ENCODE measurements at places on chromosomes 1 and 21.
A peak's percentile ranks its signal among the peaks of the same experiment; 100 is the strongest.

GRCh38 chr1:36231191-36231590 is 6.9 kb downstream of the THRAP3 start:
- DNase-seq, result no peak

- peak; percentile 48 for DNase-seq
These were observed 99.8 kb upstream of the C1orf21 start for GRCh38 chr1:184287001-184287400.

- no peak for DNase-seq
These were observed 45.4 kb upstream of the DIP2A start for GRCh38 chr21:46413365-46413696.

DNA sequence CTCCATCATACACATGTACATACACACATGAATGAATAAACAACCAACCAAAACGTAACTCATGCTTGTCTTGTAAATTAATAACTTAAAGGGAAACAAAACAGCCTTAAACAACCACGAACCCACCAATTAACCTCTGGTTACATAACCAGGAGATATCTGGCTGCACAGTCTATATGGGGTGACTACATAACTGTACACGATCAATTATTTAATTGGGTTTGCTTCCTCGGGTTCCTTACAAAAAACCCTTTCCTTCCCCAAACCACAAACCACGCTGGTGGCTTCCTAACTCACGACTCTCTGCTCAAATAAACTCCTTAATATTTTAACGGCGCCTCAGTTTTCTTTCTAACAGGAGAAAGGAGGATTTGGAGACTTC is 744 bp downstream of the ZNF670 start:
- peak; percentile 5 for DNase-seq

GRCh38 chr1:240597153-240597745 is 14.7 kb downstream of the GREM2 start:
- no peak for DNase-seq

DNA sequence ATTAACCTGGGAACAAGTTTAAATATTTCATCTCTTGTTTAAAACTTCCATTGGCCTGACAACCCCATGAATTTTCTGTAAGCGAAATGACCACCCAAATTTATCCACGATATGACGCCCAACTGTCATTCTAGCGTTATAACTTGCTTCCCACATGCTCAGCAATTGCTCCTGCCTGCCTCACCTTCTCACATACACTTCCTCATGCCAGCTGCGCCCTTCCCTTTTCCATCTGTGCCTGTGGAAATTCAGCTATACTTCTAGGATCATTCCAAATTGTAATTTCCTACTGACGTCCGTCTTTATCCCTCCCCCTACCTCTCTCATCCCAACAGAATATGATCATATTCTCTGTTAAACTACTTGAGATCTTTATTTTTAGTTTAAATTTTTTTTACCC is 248.0 kb downstream of the RGS7 start:
- no peak for DNase-seq

- DNase-seq, result no peak
These were observed 33.5 kb downstream of the KCNC4 start for GRCh38 chr1:110243574-110243973.

GRCh38 chr1:58447042-58447441 is 99.5 kb downstream of the OMA1 start:
- no peak for DNase-seq

- no peak for DNase-seq
These were observed 161.1 kb upstream of the CXADR start for GRCh38 chr21:17351766-17352165.

- no peak for DNase-seq
These were observed 54.0 kb upstream of the COL11A1 start for GRCh38 chr1:103162360-103162759.

DNA sequence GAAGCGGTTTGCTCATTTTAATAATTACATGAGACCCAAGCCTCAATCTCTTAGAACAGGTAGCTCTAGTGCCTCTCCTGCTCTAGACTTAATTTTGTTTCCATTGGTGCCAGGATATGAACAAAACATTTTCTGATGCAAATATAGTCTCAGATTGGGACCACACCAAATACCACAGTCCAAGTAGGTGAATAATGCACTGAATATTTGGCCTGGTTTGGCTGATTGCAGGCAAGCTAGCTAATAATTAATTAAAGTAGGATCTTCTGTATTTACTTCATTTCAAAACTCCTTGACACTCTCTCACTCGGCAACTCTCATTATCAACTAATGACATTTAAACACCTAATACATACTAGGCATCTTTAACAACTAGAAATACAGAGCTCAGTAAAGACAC is 219.6 kb downstream of the LTN1 start:
- DNase-seq, result no peak

- DNase-seq, result no peak
These were observed 10.7 kb downstream of the PLA2G5 start for GRCh38 chr1:20080441-20081352.

- DNase-seq, result no peak
These were observed 61.5 kb downstream of the SKI start for GRCh38 chr1:2289607-2290006.

- peak; percentile 84 for DNase-seq
These were observed 56.0 kb downstream of the ADARB1 start for GRCh38 chr21:45130324-45130774.

- DNase-seq, result peak; percentile 26
These were observed 122.0 kb downstream of the GLIS1 start for GRCh38 chr1:53616927-53617326.

DNA sequence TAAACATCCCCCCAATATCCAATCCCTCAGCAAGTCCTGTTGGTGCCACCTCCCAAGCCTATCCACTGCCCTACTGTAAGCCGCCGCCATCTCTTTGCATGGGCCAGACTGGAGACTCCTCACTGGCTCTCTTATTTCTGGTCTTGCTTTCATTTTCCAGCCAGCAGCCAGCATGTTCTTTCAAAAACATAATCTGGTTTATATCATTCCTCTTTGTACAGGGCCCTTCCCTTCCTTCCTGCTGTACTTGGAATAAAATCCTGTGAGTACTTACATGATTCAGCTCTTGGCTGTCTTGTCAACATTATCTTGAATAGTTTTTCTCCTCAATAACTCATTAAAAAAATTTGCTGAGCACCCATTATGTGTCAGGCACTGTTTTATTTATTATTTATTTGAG is 28.2 kb downstream of the TLR5 start:
- DNase-seq, result no peak

DNA sequence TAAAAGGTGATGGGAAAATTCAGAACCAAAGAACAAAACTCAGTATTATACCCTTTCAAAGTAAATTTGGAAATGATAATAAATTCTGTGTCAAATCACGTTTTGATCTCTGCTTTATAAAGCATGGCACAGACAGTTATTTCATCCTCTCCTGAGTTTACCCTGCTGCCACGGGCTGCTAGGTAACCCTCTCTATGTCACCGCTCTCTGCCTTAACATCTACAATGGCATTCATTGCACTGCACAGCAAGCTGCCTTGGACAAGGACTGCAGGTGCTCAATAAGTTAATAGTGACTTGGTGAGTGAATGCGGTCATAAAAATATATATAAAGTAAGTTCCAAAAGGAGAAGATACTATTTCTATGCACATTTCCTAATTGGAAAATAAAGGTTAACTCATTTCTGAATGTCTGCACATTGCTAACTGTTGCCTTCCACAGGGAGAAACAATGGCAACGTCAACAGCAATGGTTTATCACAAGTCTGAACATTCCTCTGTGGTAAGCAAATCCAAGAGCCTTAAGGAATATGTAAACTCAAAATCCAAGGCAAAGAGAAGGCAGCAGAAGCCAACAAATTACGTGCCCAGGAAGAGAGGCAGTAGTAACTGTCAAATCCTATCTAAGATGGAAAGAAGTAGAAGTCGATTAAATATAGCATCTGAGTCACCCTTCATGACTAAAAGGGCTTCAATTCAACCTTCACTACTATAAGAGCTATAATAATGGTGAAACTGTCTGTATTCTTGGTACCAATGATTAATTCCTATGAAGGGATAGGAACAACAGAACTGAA is 19.4 kb downstream of the FYB2 start:
- peak; percentile 81 for DNase-seq

- DNase-seq, result no peak
These were observed 14.7 kb upstream of the SPOCD1 start for GRCh38 chr1:31830511-31830910.

DNA sequence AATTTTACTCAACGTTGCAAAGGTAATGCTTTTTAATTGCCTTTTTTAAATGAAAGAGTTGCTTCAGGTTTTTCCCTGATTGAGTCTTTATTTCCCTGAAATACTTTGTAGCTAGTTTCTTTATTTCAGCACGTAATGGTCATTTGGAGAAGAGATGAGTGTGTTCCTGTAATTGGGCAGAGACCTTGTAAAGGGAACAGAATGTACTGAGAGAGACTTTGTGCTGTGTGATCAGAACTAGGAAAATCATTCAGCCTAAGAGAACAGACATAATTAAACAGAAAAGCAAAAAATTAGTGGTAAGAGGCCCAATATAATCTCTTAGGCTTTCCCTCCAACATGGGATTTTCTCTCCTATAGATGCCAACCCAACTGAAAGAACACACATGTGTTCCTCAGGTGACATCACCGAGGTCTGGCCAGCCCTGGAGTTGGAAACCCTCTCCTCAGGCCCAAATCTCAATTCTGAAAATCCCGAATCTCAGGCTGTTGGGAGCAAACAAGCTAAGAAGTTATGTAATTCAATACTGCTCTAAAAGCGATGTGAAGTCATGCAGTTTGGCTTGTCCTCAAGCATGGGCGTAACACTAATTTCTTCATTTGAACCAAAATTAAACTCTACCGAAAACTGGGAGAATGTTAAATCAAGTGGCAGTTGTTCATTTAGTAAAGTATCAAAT is 102.0 kb downstream of the TGFB2 start:
- DNase-seq, result no peak

GRCh38 chr1:218867941-218868626 is 305.6 kb upstream of the LYPLAL1 start:
- DNase-seq, result no peak

- peak; percentile 38 for DNase-seq
These were observed 13.5 kb downstream of the ATP1A2 start for GRCh38 chr1:160129046-160129445.

- DNase-seq, result peak; percentile 87
These were observed 466.3 kb downstream of the LMO4 start for GRCh38 chr1:87794788-87795614.

DNA sequence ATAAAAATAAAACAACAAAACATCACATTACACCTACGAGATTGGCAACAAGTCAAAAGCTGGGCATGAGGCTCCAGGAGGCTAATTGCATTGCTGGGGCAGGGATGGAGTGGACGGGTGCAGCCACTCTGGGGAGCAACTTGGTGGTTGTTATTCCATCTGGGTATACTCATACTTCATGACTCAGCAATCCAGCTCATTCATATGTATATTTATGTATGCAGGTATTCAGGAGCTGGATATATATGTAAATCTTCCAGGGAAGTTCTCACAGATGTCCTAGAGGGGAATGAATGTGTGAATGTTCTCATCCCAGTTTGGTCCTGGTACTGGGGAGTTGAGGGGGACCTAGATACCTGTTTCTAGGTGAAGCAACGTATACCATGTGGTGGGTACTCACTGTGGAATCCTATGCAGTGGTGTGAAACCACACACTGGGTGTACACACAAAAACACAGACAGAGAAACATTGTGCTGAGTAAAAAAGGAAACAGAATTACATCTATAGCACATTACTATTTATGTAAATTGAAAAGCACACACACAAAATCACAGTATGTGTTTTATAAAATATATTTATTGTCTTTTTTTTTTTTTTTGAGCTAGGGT is 79.7 kb upstream of the RAB4A start:
- DNase-seq, result peak; percentile 64

DNA sequence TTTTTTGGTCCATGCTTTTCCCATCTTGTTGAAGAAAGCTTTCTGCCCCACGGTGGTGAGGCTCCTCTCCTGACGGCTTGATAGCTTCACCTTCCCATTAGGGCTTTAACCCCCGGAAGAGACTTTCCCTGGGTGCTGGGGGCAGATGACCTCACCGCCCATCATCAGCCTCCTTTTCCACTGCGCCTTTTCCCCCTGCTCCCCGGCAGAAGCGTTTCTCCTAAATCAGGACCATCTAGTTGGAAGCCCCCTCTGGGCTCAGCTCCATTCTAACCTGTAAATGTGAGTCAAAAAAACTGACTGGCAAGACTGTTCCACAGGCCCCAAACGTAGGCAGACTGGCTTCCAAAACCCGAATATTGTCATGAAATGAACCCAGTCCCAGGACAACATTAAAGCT is 6.7 kb downstream of the POFUT2 start:
- no peak for DNase-seq

DNA sequence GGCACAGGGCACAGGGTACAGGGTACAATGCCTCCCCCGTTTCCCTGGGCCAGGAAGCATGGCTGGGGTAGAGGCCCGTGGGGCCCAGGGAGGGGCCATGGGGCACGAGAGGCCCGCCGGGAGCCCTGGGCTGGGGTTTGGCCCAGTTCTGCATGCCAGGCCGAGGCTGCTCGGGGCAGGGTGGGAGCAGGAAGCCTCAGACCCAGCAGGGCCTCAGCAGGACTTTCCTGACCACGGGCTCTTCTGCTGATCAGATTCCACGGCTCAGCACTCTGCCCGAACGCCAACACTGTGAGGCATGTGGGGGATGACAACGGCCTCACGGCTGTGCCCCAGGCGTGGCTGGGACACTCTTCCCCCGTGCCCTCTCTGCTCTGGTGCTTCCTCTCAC is 104.3 kb downstream of the NPHP4 start:
- no peak for DNase-seq

GRCh38 chr1:207711285-207711684 is 40.6 kb upstream of the CD46 start:
- peak; percentile 18 for DNase-seq

GRCh38 chr21:44529011-44529421 is 11.0 kb downstream of the KRTAP10-1 start:
- DNase-seq, result no peak

GRCh38 chr1:205610036-205610435 is 21.8 kb downstream of the ELK4 start:
- DNase-seq, result peak; percentile 72

DNA sequence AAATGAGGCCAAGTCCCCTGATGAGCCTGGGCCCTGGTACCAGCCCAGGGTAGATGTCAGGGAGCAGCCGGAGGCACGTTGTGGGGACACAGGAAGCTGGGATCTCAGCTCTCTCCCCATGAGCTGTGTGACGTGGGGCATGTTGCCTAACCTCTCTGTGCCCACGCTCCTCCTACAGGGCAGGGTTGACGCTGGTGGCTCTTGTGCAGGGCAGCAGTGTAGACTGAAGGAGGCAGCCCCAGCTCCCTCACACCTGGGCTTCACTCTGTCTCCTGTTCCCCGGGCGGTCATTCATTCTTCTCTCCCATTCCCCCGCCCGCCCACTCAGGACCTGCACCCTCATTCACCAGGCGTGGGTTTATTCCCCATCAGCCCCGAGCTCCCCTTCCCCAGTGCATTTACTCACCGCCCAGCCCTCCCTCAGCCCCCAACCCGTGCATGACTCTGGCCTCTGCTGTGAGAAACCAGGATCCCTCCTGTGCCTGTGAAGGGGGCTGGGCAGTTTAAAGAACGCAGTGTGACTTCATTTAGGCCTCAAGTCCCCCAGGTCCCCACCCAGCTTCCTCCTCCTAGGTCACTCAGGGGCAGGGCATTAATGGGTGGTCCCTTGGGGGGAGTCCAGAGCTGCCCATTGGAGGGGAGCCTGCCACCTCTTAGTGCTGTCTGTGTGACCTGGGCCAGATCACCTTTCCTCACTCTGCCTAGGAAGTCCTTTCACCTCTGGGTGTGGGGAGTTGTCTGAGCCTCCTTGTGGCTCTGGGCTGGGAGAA is 285.7 kb downstream of the PTPRU start:
- no peak for DNase-seq
